Myocyte (in vitro differentiated cells): ENCODE measurements at places on chromosomes 13 and 19. TPM values are rescaled to one million over a fixed set of nuclear protein-coding genes. Genes with fewer than 3 reads are reported as not detected.

DNA sequence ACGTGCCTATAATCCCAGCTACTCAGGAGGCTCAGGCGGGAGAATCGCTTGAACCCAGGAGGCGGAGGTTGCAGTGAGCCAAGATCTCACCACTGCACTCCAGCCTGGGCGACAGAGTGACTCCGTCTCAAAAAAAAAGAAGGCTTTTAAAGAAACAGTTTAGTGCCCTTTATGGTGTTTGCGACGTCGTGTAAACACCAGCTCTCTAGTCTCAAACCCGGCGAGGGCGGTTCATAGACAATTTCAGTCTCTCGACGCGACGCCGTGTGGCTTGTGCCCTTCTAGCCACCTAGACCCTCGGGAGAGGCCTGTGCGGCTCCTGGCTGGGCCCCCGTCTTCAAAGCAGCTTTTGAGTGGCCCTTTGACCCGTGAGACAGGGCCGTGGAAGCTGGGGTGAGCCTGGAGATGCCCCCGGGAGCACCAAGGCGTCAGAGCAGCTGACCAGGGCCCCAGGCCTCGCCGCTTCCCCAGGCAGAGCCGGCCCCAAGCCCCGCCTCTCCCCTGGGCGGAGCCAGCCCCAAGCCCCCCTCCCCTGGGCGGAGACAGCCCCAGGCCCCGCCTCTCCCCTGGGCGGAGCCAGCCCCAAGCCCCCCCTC, 5.0 kb upstream of the MADCAM1 start:
- DNase-seq, result no peak

GRCh38 chr13:29434217-29434945, 161.1 kb downstream of the SLC7A1 start:
- DNase-seq, result peak; percentile 71

DNA sequence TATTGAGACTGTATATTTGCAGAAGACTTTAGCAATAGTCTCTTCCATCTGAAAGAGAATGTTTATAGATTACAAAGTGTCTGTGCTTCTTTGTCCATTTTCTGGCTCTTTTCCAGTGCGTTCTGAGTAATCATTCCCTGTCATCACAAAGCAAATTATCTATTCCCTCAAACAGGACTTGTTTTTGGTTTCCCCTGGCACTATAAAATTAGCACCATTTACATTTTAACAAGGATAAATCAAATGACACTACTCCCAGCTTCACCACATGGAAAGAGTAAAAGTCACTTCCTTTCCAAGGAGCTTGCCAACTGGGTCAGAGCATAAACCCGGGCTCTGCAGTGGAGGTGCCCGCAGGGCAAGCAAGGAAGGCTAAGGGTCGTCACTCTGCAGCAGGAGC, 88.1 kb downstream of the SHISA2 start:
- no peak for DNase-seq

- no peak for DNase-seq
These were observed 52.8 kb downstream of the COL4A2 start for GRCh38 chr13:110359840-110360301.

GRCh38 chr19:43773725-43774102, 7.1 kb downstream of the KCNN4 start:
- DNase-seq, result no peak

DNA sequence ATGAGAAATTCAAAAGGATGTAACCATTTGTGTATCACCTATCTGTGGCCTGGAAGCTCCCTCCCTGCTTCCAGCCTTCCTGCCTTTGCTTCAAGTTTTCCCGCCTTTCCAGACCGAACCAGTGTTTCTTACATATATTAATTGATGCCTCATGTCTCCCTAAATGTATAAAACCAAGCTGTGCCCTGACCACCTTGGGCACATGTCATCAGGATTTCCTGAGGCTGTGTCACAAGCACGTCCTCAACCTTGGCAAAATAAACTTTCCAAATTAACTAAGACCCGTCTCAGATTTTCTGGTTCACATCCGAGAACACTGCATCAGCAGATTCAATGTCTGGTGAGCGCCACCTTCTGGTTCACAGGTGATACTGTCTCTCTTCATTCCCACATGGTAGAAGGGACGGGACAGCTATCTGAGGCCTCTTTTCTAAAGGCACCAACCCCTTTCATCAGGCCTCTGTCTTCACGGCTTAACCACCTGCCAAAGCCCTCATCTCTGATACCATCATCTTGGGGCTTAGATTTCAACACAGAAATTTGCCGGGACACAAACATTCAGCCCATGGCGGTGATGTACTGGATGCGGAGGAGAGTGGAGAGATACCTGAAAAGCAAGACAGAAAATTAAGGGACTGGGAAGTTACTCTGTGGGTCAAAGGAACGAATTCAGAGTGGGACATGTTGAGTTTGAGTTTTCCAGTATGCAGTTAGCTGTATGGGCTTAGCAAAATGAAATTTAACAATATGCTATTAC, 58.7 kb upstream of the PABPC3 start:
- peak; percentile 67 for DNase-seq

GRCh38 chr13:91017669-91018053, 329.8 kb upstream of the MIR17HG start:
- no peak for DNase-seq

DNA sequence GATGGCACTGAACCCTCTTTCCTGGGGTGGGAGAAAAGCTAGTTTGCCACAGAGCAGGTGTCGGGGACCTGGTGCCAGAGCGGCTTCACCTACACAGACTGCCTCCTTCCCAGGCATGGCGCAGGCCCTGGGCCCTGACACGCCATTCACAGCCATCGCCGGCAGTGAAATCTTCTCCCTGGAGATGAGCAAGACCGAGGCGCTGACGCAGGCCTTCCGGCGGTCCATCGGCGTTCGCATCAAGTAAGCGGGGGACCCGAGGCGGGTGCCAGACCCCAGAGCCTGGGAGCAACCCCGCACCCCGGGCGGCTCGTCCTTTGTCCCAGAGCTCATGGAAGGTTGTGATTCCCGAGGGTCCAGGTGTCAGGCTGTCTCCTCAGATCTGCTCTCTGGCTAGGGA, 10.0 kb downstream of the LHB start:
- DNase-seq, result no peak

GRCh38 chr13:81293594-81294164, 952.8 kb upstream of the SPRY2 start:
- DNase-seq, result no peak

Gene NXNL1
- total RNA-seq, result not detected in 2 replicates

Gene FGF21
- not detected in 2 replicates for total RNA-seq

Gene PPM1N
- total RNA-seq, result 0.26 and 0.64 TPM in 2 replicates

Gene CGB7
- 0.29 TPM in 1 of 2 replicates, not detected in the other for total RNA-seq

Gene C5AR1
- not detected in 2 replicates for total RNA-seq
